Activated CD4-positive, alpha-beta T cell treated with anti-CD3 and anti-CD28 coated beads for 36 hours (primary cell): ENCODE measurements at places on chromosomes 2 and 18. TPM values are rescaled to one million over a fixed set of nuclear protein-coding genes. Genes with fewer than 3 reads are reported as not detected.
A peak's percentile ranks its signal among the peaks of the same experiment; 100 is the strongest.

- no peak for DNase-seq
These were observed 28.0 kb upstream of the MARCO start for GRCh38 chr2:118913803-118914645.

- DNase-seq: no peak
These were observed 66.3 kb downstream of the LIPG start for GRCh38 chr18:49628119-49628518.

DNA sequence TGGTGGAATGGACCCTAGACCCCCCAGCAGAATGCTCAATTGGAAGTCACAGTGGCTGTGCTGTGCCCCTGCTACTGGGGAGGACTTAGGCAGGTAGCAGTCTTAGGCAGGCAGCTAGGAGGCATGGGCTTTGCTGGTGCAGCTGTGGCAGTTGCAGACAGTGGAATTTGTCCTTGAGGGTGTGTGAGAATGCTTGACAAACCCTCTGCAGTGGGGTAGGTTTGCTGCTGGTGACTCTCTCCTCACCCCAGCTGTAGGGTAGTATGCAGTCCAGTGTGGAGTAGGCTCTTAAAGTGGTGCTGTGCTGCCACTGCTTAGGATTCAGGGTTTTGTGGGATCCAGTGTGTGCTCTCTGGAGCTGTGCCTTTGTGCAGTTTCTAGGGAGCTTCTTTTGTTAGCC is 61.3 kb downstream of the NUP35 start:
- DNase-seq: no peak

DNA sequence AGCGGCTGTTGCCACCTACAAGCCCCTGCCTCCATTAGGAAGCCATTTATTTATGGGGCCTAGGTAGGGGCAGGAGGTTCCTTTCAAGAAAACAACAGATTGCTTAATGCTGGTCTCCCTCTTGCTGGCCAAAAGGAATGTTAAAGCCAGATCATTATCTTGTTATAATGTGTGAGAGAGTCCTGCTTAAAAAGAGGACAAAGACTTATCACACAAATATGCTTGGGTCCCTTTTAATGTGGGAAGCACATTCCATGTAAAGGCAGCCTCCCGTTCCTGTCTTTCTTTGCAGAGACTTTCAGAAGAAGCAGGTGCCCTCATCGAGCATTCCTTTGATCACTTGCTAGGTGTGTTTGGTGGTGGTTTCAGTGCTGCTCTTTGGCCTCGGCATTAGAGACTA is 76.4 kb downstream of the AGAP1 start:
- DNase-seq: no peak

GRCh38 chr18:74342416-74343043 is 26.9 kb downstream of the C18orf63 start:
- peak; percentile 39 for DNase-seq

Gene FOXD4L1
- total RNA-seq: 0.14 TPM

Gene NT5C1B
- not detected for total RNA-seq
